Epithelial cell of proximal tubule (primary cell): ENCODE measurements at places on chromosomes 6 and 20. TPM values are rescaled to one million over a fixed set of nuclear protein-coding genes. Genes with fewer than 3 reads are reported as not detected.

TREML4 gene
- not detected in 2 replicates for total RNA-seq

MCHR2 gene
- total RNA-seq: not detected in 2 replicates

HTR1E gene
- total RNA-seq: not detected in 2 replicates

HMGN3 gene
- total RNA-seq: 53.2 and 86.2 TPM in 2 replicates

LPA gene
- total RNA-seq: not detected in 2 replicates

OR2B6 gene
- not detected in 2 replicates for total RNA-seq

RNF8 gene
- 18.0 and 21.4 TPM in 2 replicates for total RNA-seq

TRIM31 gene
- not detected in 2 replicates for total RNA-seq

ZSCAN23 gene
- 0.87 and 2.6 TPM in 2 replicates for total RNA-seq

ELOVL4 gene
- 2.1 and 2.6 TPM in 2 replicates for total RNA-seq

DNA sequence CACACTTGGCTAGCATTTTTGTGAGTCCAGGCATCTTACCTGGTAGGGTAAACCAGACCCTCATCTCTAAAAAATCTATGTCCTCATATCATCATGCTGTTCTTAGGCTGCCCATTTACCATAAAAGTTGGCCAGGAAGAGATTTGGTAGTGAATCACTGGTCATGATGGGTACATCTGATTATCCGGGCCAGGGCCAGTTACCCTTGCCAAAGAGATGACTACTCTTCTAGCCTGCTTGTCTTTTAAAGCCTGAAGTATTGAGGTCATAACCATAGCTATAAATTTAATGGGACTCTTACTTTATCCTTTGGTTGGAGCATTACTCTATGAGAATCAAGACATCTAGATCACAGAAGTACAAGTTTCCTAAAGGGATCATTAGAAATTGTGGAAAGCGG lies 276.8 kb downstream of the TENT5A start:
- DNase-seq: no peak

DNA sequence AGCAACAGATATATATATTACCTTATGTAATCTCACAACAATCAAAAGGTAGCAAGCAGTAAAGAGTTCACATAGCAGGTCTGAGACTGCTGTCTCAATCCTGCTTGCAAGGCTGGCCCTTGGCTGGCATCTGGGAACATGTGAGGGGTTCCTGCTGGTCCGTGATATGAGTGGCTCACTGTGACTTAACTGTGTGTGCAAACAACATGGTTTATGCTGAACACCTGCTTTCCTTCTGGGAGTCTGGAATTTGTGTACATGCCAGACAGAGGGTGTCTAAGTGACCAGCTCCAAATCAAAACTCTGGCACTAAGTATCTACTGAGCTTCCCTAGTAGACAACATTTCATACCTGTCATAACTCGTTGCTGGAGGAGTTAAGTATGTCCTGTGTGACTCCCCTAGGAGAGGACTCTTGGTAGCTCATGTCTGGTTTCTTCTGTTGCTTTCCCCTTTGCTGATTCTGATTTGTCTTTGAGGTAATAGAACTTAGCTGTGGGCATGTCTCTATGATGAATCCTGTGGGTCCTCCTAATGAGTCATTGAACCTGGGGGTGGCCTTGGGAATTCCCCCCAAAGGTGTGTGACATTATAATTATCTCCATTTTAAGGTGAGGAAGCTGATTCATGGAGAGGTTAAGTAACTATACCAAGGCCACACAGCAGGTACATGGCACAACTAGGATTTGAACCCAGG lies 131.6 kb upstream of the NEDD9 start:
- DNase-seq: no peak

GRCh38 chr6:105808571-105808970 lies 277.6 kb upstream of the PRDM1 start:
- DNase-seq: no peak

- DNase-seq: no peak
Observed at GRCh38 chr6:123896869-123897268, 93.2 kb downstream of the NKAIN2 start.

DNA sequence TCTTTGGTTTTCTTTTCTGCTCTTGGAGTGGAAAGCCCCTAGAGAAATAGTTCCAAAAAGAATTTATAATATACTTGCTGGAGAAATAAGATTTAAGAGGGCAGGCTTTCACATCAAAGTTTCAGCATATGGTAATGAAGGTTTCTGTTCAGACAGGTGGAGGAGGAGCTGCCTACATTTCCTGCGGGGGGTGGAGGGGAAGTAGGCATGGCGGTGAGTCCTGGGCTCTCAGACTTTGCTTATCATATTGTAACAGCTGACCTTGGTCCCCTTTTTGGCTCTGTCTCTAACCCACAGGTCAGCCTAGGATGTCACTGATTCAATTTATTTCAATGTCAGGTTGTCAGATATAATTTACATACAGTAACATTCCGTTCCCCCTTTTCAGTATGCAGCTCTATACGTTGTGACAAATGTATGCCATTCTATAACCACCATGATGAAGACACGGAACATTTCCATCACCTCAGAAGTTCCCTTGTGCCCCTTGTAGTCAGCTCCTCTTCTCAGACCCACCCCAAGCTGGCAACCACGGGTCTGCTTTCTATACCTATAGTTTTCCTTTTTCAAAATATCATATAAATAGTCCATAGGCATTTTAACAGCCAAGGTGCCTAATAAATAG lies 77.6 kb upstream of the GGTLC1 start:
- no peak for DNase-seq

GRCh38 chr6:35967076-35967774 lies 46.3 kb upstream of the SRPK1 start:
- no peak for DNase-seq

GRCh38 chr6:163397326-163397725 lies 17.2 kb upstream of the QKI start:
- DNase-seq: no peak

DNA sequence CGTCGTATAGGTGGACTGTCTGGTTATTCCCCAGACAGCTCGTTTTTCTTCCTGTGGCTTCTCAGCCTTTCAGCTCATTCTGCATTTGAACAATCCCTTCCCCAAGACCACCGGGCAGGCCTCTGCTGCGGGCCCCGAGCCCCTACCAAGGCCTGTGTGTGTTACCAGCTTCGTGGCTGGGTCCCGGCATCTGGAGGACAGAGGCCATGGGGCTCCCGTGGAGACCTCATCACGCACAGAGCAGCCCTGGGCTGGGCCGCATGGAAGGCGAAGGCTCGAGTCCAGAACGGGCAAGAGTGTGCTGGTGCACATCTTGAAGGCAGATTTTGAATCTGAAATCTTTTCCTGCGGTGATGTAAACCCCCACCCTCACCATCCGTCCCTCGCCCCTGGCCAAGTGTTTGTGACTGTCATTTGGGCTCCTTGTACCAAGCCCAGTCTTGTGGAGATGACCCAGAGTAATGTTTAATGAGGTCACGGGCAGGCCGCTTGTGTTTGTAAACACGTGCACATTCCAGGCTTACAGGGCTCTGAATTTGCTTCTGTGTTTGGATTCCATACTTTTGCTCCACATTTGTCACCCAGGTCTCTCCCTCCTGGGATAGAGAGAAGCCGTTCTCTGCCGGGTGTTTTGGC lies 119.6 kb downstream of the CDH4 start:
- no peak for DNase-seq

- DNase-seq: no peak
Observed at GRCh38 chr6:106126482-106126881, 40.3 kb downstream of the PRDM1 start.

- DNase-seq: no peak
Observed at GRCh38 chr20:40160097-40160550, 528.9 kb downstream of the MAFB start.
